ENCODE measurements at places on chromosomes 1 and 21.

- no peak for DNase-seq
These were observed 44.3 kb upstream of the COL24A1 start for GRCh38 chr1:86200901-86201300.

GRCh38 chr1:16905868-16906702 is 10.3 kb downstream of the RNU1-2 start:
- DNase-seq: peak; percentile 63

GRCh38 chr1:238466459-238466858 is 575.7 kb upstream of the ZP4 start:
- peak; percentile 49 for DNase-seq

- no peak for DNase-seq
These were observed 9.7 kb upstream of the AADACL4 start for GRCh38 chr1:12634156-12634555.

- DNase-seq: no peak
These were observed 253.7 kb downstream of the CACNA1E start for GRCh38 chr1:181737056-181737455.

- no peak for DNase-seq
These were observed 13.9 kb downstream of the OR14I1 start for GRCh38 chr1:248688527-248689298.

DNA sequence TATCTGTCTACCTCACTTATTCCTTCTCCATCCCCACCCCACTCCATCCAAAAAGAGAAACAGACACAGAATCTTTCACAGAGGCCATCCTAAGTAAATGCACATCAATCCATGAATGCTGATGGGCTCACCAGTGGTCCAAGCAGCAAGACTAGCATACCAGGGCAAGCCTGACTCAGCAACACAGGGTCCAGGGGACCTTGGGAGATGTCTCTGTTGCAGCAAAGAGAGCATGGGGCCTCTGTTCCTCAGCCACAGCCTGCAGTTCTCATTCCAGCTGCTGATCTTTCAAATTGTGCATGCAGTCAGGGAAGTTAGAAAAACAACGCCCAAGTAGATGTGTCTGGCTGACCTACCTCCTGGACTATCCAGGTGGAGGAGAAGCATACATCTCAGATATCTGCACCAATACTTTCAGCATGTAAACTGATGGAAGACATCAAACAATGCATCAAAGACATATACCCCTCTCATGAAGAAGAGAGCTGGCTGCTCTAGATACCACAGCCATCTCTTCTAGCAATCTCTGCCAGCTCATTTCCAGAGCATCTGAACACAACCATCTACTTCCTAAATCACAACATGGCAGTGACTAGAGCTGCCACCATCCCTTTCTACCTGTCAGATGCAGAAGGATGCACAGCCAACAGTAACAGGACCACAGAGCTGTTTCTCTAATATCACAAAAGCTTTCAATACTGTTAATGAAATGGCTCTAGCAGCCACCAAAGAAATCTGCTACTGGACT is 54.5 kb downstream of the CD34 start:
- DNase-seq: no peak

DNA sequence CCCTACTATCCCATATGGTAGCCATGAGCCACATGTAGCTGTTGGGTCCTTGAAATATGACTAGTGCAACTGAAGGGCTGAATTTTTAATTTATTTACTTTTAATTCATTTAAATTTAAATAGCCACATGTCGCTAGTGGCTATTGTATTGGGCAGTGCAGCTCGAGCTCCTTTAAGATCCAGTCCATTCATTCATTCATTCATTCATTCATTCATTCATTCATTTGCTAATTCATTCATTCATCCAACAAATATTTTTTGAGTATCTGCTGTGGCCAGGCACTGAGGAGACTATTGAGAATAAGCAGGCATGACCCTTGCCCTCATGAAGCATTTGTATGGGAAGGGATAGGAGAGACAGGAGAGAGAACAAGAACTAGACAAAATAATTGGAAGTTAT is 29.5 kb upstream of the ACOT11 start:
- no peak for DNase-seq

- DNase-seq: no peak
These were observed 97.8 kb downstream of the EBNA1BP2 start for GRCh38 chr1:43074244-43074643.

DNA sequence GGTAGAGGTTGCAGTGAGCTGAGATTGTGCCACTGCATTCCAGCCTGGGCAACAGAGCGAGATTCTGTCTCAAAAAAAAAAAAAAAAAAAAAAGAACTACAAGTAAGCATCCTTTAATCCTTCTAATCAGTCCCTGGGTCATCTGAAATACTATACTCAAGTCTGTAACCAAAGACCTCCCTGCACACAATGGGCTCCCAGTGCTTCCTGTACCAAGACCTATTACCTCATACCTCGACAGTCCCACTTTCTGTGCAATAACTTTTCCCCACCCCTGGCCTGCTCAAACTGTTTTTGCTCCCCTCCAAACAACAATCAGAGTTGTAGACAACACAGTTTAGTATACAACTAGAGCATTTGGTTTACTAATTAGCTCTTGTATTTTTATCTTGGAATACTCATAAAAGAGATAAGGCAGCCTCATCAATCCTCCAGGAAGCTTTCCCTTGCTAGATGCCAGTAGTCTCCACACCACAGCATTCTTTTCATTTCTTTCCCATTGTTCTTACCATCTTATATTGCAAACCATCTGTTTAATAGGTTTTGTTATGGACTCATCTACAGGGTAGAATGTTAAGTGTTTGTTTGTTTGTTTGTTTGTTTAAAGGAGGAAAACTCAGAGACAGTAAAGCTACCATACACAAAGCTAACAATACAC is 19.2 kb upstream of the RLF start:
- no peak for DNase-seq

DNA sequence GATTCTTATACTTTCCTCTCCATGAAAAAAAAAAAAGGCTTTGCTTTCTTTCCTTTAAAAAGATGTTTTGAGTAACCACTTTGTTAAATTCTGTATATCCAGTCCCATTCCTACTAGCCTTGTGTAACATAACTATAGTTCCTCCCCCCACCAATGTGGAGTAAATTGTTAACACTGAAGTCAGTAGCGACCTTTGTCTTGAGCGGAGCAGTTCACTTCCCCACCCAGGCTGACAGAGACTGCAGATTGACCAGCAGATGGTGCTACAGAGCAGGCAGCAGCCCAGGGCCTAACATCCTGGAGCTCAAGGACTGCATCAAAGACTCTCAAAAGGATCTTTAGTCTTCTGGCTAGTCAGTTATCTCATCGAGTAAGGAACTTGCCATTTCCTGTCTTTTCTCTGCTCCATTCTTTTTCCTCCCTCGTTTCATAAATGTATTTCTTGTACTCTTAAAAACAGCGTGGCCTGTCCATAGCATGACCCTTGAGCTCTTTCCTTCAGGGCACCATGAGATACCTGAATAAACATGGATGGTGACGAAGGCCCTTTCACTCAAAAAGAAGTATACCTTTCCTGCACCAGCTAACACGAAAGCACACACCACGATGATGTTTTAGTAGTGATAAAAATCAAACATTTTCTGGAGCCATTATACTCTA is 503.5 kb upstream of the PKN2 start:
- peak; percentile 83 for DNase-seq

DNA sequence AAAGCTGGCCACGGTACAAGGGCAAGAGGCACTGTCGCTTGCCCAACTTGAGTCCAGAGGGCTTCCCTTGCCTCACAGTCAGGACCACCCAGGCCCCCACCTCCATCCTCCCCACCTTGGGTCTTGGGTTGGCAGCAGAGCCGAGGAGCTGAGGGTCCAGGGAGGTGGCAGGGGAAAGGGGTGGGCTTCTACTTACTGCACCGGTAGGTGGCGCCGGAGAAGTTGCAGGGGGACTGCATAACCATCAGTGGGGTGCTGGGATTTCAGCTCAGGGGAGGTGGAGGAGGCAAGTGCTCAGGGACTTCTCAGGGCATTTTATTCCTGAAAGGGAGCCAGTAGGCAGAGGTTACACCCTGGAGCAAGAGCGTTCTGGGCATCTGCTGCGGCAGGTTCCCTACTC is 44.0 kb downstream of the TRIM62 start:
- DNase-seq: peak; percentile 49

DNA sequence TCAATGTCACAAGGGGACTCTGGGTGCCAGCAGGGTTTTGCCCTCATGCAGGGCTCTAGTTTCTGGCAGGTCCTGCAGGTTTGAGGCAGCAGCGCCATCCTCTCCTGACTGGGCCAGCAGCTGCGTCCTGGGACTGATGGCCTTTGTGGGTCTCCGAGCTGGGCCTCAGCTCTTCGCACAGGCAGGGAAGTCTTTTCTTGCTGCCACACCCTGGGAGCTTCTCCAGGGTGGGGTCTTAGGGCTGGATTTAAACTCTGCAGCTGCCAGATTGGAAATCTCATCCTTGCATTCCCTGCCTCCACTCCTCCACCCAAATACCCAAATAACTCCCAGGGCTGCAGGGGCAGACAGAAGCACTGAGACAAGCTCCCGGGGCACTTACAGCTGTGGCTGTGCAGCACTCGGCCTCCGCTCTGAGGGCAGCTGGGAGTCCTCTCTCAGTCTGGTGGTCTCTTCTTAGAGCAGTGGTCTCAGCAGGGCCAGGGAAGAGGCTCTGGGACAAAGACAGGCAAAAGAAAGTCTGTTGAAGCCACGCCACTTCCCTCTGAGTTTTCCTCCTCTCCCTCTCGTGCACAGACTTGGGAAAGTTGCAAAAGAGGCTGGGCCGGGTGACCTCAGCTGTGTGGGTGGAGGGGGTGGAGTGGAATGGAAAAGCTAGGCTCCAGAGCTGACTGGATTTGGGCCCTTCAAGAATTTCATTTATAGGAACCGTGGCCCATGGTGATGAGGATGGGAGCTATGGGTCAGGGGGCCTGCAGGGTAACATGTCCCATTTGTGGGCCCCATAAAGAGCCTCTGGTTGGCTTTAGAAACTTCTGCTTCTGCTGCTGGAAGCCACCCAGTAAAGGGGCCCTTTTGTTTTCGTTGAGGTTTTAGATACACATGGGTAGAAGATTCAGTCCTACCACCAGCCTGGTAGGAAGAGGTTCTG is at the start of gene RAB7B:
RAB7B (minus strand) TSS at position 525 of the 931 bp plus-strand sequence. CDS start 9,260 bp downstream, outside the sequence.
- DNase-seq: peak; percentile 72

GRCh38 chr1:16243936-16244649 is 7.1 kb upstream of the CPLANE2 start:
- peak; percentile 74 for DNase-seq

- no peak for DNase-seq
These were observed 16.6 kb upstream of the EDEM3 start for GRCh38 chr1:184771190-184771691.

GRCh38 chr1:59005491-59006288 is 221.8 kb upstream of the JUN start:
- DNase-seq: no peak

DNA sequence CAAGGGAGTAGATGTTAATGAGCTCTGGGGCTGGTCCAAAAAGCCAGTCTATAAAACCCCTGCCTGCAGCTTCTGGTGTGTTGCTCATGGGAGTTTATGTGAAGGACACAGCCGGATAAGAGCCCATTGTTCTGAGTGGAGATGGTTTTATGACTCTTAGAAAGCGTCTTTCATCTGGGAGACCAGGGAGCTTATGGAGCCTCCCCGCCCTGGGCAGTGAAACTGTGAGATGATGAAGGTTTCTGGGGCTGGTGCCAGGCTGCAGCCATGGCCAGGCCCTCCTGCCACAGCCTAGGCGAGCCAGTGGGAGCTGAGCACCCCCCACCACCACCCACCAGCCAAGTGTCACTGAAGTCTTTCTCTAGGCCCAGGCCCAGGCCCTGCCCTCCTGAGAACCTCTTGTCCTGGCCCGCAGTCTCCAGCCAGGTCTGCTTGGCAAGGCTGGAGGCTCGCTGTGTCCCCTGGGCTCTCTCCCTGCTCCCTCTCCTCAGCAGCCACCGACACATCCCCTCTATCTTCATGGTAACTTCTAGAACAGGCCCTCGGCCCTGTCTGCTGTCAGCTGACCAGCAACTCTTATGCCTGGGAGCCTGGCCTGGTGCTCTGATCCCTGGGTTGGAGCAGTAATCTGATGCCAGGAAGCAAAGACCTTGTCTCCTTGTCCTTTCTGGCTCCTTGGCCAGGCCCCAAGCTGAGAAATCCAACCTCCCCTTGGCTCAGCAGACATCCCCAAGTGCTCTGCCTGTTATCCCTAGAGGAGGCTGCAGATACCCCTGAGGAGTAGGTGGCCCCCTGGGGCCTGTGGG is 7.6 kb upstream of the ARHGEF10L start:
- DNase-seq: no peak

DNA sequence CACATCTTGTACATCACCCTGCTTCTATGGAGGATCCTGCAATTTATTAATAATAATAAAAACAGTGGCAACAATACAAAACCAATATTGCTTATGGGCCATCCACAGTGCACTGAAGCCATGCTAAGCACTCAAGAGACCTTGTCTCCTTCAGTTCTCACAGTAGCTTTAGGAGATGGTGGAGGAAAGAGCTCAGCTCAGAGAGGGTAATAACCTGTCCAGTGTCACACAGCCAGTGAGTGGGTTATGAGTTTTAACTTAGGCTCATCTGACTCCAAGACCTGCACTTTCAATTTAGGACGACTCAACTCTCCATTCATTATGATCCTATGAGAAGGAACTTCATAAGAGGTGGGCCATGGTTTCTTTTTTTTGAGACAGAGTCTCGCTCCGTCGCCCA is 347.6 kb upstream of the RUNX1 start:
- no peak for DNase-seq

- no peak for DNase-seq
These were observed 352.5 kb upstream of the VAMP3 start for GRCh38 chr1:7418442-7419080.

- peak; percentile 44 for DNase-seq
These were observed 1.5 kb downstream of the CACHD1 start for GRCh38 chr1:64471218-64472039.

DNA sequence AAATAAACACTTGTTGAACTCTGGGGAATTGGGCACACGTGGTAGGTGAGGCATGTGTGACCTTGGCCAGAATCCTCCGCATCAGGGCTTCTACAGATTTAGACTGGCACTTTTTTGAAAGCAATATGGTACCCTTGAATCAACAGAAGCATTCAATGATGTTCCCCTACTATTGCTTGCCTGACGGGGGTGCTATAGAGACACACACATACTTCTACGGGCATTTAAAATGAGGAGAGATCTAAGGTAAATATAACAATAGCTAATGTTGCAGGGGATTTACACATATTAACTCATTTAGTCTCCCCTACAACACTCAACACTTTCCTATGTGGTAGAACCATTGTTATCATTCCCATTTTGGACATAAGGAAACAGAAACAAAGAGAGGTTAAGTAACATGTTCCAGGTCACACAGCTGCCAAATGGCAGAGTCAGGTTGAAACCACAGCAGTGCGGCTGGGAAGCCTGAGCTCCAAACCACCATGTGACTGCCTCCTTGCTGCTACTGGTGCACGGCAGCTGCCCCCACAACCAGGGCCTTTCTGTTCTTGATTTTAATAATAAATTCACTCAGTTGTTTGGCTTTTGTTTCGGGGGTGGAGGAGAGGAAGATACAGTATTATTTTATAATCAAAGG is 147.4 kb downstream of the ZNF281 start:
- no peak for DNase-seq

DNA sequence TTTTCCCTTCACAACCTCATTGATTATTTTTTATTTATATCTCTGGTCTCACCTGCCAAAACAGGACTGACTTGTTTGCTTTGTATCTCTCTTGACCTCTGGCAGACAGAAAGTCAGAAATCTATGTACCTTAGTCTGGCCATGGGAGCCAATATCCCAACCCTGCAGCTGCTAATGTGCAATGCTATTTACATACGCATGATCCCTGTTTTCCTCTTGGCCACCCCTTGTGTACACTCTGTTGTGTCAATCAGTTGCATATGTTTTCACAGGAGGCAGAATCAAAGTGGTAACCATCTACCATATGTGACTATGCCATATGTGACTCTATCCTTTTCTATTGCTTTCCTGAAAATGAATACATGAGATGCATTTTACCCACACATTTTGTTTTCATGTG is 688.8 kb downstream of the PLA2G4A start:
- DNase-seq: no peak

- no peak for DNase-seq
These were observed 37.6 kb downstream of the MAN1C1 start for GRCh38 chr1:25654109-25654660.
